ENCODE measurements at places on chromosomes 3 and 15.

DNA sequence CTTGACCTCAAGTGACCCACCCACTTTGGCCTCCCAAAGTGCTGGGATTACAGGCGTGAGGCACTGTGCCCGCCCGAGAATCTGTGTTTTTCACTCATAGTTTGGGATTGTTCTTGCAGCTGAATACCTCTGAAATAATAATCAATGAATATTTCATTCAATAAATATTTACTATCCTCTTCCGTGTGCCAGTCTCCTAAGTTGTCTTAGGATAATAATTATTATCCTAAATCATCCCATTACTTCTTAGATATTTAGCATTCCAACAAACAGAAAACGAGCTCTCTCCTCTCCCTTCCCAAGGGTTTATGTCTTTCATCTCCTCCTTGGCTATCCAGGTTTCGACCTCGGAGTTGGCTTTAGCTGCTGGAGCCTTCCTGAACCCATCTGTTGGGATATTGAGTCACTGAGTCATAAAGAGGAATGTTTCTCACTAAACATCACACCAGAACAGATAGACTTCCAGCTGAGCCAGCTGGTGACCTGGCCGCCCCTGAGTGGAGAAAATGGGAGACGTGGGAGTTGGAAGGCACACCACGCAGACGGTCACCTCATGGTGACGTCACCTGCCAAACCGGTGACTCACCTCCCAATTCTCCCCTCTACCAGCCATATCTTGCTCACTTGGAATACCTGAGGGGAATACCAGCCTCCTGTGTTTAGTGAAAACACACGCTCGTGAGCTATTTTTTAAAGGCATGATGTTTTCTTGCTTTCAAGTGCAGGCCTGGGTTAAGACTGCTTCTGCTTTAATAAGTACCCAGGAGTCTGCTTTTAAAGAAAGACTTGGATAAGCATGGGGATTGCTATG is 43.9 kb downstream of the BHLHE40 start:
- DNase-seq, result no peak

GRCh38 chr3:27311400-27311799 is 57.8 kb downstream of the NEK10 start:
- DNase-seq, result no peak

- DNase-seq, result no peak
Measured at GRCh38 chr3:129019266-129019665, 18.2 kb downstream of the EFCC1 start.

DNA sequence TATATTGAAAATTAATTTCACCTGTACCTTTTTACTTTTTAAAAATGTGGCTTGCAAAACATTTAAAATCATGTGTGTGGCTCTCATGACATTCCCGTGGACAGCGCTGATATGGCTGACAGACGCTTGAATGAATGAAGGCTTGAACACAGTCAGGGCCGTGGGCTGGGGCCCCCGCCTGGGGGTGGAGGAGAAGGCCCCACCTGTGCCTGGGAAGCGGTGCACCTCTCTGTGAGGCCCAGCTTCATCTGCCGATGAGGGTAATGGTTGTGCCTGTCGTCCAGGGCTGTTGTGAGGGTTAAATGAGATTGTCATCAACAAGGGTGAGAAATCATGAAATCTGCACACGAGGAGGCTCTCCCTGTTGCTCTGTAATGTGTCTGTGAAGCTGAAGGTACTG is 85.9 kb upstream of the PRR23E start:
- no peak for DNase-seq

DNA sequence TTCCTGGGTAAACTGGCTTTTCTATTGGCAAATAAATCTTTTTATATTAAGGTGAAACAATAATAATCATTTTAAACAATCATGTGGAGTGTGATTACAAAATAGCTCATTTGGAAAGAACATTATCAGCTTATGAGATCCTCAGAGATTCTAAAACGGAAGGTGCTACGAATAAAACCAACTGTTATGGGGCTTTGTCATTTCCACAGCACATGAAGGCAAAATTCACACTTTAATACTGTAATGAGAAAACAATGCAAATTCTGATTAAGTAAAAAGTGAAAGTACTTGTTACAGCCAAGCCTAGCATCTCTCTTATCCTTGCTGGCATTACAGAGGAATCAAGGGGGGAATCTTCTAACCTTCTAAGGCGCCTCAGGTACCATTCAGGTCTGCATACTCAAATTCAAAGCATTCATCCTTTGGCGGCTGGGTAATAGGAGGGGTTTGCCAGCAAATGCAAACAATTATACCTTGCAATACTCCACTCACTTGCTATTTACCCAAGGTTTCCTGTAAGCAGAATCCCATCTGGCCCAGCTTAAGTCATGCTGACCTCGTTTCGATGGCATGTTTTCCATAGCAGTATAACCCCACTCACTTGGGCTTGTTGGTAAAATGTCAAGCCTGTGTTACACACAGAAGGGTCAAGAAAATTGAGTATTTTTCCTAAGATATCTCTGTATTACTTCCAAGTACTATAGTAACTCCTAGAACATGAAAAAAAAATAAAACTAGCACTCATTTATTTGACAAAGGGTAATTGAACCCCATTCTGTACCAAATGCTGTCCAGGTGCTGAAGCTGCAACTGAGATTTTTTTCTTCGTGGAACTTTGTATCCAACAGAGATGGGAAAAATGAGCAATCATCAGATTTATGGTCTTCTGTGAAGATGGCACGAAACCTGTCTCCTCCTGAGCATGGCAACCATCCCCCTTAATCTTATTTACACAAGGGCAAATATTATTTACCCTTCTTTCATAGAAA is 183.7 kb upstream of the LMCD1 start:
- no peak for DNase-seq

DNA sequence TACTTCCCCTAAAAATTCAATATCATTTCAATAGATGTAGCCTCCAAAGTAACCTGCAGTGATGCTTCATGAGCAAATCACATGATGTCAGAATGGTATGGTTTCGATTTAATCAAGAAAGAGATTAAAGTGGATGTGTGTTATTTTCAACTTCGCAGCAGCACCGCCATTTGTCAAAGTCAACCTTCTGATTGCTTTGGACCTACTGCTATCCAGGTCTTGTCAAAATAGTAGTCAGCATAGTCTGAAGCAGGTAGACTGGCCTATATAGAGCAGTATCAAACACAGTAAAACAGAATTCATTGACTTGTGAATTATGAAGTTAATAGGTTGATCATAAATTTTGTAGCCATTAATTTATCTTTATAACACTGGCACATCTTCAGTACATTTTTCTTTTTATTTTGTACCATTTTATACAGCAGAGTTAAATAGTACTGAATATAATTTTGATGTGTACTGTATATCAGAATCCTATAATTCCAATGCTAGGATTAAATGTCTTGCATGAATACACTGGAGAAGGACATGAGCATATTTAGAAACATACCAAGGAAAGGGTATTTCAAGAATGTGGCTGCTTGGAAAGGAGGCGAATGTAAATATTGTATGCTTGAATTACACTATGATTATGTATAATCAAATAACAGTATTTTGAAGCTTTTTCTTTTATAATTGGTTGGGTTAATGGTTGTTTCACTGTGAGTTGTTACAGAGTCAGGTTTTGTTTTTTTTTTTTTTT is 79.6 kb downstream of the CDIN1 start:
- DNase-seq, result no peak

DNA sequence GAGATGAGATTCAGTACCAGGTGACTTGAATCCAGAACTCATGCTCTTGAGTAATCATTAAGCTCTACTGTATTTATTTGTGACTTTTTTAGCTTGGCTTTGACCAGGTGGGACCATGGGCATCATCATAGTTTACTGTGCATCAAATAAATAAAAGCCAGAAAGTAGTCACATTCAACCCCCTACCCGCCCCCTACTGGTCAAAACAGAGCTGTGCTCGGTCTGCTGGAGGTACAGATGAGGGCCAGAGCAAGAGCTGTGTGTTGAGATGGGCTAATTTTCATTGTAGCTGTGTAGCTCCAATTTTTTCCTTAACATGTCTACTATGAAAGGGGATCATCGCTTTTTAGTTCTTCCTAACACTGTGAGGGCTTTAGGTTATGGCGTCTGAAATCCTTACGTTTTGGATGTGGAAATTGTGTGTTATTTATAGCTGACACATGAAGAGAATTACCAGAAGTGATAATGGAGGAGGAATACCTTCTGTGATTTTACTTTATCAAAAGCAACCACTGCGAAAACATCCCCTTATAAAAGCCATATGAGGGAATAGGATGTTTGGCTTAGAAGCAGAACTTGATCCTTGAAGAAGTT is 375.1 kb downstream of the PTPRG start:
- no peak for DNase-seq

All from stimulated activated CD4-positive, alpha-beta T cell treated with anti-CD3 and anti-CD28 coated beads, Interleukin-15, amount 100 ng/mL, for 48 hours (primary cell).